Naive thymus-derived CD8-positive, alpha-beta T cell (primary cell): ENCODE measurements at places on chromosomes 12 and 14.

GRCh38 chr12:89023936-89024335 is 328.4 kb downstream of the DUSP6 start:
- DNase-seq: no peak

DNA sequence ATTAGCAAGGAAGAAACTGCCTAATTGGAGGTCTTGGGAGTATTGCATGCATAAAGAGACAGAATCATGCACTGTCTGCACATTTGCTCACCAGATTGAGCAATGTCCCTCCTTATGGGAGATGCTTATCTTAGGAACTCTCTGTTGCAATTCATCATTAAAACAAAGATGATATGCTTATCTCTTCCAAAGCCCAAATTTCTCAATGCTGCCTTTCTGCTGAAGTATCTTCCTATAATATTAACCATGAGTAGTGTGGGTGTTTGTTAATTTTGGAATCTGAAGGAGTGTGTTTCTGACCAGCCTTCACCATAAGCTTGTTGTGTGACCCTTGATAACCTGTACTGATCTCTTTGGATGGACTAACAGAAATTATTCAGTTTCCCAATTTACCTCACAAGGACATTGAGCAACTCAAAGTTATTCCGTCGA is 1257.6 kb upstream of the FLRT2 start:
- DNase-seq: no peak

GRCh38 chr12:110330544-110330943 is 49.5 kb downstream of the ATP2A2 start:
- no peak for DNase-seq

DNA sequence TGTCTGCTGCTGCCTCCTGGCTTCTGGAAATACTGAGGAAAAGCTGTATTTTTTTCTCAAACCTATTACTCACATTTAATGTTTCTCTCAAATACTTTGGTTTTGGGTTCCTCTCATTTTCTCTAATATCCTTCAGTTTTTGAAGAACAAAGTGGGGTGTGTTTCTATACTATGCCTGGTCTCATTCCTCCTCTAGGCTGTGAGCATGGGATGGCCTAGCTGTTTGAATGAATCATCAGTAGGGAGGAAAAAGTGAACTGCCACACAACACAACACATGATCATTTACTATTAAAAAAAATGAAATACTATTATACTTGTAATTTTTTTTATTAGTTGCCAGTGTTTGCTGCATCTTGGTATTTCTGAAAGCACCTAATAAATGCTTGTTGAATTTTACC is 11.3 kb upstream of the SMCO3 start:
- DNase-seq: no peak

DNA sequence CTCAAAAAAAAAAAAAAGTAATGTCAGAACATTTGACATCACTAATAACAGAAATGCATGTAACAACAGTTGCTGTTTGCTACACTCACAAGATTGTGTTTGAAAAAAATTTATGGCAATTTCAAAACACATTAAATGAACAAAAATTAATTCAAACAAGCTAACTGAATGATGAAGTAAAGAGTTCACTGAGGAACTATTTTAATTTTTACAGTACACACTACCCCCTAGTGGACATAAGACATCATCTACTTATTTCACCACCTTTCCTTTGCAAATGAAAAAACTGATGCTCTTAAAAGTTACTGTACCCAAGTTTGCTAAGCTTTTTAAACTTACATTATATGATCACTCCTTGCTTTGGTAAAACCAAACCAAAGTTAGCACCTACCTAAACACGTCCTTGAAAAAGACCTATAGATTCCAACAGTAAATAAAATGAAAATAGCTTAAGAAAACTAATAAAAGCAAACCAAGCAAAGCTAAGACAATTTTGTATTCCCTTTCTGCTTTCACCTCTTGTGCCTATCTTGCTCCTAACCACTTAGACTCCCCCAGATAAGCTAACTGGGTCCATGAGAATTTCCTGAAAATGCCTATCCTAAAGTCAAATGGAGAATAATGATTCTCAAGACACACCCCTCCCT is 22.2 kb downstream of the UBE2N start:
- no peak for DNase-seq

DNA sequence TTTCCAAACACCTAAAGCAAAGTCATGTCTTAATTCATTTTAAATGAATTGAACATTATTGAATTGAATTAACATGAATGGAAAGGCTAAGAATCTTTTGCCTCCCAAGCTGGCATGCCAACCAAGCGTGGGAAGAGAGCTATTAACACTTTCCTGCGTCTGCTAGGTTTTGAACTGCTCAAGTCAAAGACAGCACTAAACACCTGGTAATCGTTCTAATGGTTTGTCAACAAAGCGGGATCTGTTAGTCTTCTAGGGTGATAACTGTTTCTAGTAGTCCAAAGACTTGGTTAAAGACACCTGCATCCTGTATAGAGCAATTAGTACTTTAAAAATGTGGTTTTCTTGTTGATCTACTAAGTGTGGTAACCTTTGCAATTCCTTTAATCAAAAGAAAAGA is 164.2 kb upstream of the HMGA2 start:
- DNase-seq: no peak

DNA sequence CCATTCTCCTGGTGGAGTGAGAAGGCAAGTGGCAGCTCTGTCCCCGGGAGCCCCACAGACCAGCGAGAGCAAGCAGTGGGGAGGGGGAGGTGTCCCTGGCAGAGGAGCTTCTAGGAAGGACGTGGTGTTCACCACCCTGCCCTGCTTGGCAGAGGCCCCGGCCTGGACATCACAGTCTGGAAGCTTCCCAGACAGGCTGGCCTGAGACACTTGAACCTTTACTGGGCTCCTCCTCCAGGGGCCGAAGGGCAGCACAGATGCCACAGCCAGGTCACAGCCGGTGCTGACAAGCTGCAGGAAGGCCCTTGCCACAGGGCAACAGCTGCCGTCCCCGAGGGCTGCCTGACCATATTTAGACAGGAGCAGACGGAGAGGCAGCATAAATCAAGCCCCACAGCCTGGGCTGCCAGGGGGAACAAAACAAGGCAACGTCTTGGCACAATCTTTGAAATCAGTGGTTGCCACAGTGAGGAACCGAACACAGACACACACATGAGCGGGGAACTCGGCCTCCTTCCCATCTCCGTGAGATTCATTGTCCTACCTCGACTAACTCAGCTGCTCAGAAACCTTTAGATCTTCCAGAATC is 28.5 kb downstream of the PRIMA1 start:
- DNase-seq: no peak

DNA sequence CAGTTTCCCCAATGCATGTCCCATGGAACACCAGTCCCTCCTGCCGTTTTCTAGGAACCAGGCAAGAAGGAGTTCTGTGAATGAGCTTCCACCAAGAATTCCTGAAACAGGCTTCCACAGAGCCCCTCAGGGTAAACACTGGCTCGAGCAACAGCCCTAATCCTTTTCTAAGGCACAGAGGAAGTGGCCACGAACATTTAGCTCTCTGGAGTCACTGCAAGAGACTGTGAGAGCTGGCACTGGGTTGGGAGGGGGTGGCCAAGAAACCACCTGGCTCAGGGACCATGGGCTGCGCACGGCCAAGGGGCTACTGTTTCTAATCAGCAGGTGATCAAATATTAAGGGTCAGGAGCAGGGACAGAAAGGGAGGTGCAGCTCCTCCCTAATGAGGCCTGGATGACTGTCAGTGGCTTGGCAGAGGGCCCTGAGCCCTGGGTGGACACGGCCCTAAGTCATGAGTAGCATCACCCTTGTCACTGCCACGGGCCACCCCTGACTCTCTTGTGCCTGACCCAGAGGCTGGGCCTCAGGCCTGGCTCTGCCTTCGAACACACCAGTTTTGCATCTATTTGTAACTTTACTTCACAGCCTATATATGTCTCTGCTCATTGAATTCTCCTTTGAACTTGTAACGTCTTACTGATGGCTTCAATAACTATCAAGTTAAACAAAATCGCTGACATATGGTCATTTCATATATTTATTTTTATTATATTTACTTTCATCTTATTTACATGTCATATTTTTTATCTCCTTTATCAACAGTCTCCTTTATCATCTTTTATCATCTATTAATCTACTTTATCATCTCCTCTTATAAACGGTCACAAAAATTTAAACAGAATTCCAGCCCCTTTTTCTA is 154.0 kb downstream of the DICER1 start:
- no peak for DNase-seq

GRCh38 chr12:78441737-78442453 is 422.7 kb upstream of the SYT1 start:
- DNase-seq: no peak

- DNase-seq: peak; percentile 23
These were observed 1.2 kb downstream of the DUSP16 start for GRCh38 chr12:12561371-12562015.

GRCh38 chr12:92876496-92876895 is 52.6 kb downstream of the EEA1 start:
- no peak for DNase-seq

- no peak for DNase-seq
These were observed 77.8 kb downstream of the RERG start for GRCh38 chr12:15143467-15143866.

DNA sequence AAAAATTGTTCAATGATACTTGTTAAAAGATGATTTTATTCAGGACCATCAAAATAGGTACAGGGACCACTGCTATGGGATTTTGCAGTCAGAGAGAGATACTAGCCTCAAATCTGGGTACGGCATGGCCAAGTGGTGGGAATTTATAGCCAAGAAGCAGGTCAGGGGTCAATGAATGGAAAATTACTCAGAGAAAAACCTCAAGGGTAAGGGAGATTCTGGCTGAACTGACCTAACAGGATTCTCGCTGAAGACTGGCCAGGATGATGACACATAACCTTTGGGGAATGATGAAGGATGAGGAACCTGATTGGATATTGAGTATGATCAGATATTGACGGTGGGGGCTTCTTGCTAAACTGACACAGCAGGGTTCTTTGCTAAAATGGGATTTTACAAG is 32.7 kb downstream of the DEPDC4 start:
- no peak for DNase-seq

GRCh38 chr12:96989916-96990315 is 82.9 kb downstream of the NEDD1 start:
- DNase-seq: no peak

DNA sequence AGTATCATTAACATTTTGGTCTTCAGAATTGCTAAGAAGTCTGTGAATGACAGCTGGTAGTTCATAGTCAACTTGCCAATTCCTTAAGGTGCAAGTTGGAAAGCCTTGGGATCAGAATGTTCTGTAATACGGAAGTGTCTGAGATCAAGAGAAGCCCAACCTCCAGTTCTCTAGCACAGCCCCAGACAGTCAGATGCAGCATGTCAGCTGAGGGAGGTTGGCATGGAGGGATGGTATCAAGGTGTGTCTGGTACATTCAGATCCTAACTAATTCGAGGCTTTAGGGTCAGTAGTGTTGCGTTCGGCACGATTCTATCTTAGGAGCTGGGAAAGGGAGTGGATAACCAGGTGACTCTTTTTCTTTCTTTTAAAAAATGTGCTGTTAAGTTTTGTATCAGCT is 38.3 kb downstream of the FNTB start:
- no peak for DNase-seq

DNA sequence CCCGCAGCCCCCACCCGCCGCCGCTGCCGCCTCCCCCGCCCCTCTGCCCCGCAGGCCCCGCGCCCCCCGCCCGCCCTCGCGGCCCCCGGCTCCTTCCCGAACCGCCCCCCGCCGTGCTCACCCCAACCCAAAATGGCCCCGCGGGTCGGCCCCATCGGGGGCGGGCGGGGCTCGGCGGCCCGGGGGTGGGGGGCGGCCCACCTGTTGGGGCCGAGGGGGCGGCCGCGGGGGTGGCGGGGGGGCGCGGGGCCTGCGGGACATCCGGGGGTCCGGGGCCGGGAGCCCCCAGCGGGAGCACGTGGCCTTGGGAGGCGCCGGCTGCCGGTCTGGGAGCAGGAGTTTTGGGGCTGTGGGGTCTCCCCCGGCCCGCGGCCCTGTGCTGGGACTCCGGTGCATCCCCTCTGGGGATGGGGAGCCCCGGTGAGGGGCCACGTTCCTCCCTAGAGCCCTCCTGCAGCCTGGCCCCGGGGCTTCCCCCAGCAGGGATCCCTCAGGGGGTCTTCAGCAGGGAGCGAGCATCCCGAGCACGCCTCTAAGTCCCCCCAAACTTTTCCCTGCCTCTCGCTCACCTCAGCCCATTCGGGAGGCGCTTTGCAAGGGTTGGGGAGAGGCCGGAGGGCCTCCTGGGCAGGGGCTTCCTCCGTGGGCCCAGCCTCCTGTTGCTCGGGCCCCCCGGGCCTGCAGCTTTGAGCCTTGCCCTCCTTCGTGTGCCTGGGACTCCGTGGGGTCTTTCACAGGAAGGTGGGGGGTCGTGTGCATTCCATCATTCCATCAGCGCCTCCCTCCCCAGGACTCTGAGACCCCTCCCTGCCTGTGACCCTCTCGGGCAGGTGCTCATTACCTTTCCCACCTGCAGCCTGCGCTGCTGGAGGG is 710 bp downstream of the MTA1 start:
- no peak for DNase-seq

DNA sequence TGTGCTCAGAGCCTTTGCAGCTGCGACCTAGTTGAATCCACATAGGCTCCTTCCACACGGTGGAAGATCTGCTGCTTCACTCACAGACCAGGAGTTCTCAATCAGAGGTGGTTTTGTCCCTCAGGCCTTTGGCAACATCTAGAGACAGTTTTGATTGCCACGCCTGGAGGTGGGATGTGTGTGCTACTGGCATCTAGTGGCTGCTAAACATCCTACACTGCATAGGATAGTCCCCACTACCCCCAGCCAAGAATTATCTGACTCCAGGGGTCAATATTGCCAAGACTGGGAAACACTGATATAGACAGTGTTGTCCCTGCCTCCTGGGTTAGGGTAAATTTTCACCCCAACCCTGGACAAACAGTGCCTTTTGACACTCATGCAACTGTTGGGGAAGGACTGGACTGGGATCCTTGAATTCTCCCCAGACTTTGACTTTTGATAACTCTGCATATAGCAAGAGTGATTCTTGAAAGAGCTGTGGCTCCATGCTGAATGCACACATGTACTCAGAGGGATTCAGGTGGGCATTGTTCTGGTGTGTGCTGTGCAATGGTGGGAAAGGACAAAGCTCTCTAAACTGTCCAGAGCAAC is 39.8 kb downstream of the BAZ2A start:
- DNase-seq: no peak

DNA sequence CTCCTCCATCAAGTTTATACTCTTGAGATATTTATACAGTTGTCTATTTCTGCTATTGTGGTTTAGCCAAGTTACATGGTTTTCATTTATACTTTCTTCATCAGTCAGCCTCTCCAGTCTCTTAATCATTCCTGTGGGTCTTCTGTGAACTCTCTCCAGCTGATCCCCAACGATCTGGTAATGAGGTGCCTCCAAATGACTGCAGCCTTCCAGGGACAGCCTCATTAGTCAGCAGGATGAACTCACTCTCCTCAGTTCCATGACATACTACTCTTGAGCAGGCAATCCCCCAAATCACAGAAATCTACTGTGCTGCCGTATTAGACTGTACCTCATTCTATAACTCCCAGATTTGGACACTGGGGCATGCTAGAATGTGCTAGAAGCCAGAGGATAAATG is 15.3 kb downstream of the AREL1 start:
- DNase-seq: no peak

- DNase-seq: no peak
These were observed 6.9 kb upstream of the HOXC4 start for GRCh38 chr12:54046809-54047159.
